ENCODE measurements at places on chromosomes 11 and 22.
A peak's percentile ranks its signal among the peaks of the same experiment; 100 is the strongest.

DNA sequence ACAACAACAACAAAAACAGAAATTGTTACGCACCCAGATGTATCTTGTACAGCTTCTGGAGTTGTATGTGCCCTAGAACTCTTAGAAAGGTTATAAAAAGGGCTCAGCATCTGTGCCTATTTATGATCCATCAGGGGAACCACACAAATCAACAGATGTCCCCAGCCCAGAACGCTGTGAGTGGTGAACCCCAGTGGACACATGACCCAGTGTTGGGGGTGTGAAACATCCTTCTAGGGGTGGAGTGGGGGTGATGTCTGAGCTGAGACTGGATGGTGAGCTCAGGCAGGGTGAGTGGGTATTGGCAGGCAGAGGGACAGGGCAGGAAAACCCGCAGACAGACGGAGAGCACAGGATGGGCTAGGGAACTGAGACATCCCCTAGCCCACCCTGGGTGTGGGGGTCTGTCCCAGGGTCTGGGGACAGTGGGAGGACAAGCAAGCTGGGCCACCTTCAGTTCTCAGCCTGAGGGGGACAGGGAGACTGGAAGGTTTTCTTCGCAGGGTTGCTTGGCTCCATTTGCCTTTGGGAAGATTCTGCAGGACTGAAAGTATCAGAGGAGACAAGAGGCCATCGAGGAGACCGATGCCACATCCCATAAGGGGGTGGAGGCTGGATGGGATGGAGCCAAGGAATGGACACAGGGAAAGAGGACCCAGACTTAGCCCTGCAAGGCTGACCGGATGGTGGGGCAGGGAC, 5.8 kb upstream of the EMID1 start:
- H3K27ac ChIP-seq: no peak overlapping the region
- no peaks in the 10 kb centered on the region for H3K4me1 ChIP-seq
- no peaks in the 10 kb centered on the region for H3K36me3 ChIP-seq
- DNase-seq: no peak

DNA sequence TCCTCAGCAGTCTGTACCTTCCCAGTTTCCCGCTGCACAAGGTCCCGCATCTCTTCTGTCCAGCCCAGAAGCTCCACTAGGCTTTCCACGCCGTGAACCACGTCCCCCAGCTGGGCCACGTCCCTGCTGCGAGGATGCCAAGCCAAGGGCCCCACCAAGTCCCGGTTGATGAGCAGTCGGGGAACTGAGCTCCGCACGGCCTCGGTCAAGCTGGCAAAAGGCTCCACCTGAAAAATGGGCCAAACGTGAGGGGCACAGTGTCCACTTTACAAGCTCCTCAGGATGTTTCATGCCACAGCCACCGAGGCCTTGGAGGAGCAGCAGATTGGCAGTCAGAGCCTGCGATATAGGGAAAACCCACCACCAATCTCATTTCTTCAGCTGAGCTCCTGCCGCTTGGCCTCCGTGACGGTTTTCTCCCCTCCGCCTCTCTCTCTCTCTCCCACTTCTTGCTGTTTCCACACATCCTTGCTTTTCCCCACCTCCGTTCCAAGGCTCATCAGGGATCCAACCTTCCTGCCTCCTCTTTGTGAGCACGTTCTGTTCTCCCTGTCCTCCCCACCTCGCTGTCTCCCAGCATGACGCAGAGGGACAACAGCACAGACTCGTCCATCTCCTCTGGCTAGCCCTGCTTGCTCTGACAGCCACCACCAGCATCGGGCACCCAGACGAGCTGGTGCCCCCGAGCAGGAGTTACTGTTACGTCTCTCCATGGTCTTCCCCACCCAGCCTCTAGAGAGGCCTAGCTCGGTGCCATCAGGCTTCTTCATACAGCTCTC, 11.5 kb downstream of the RIC8A start:
- H3K4me1 ChIP-seq: no peaks in the 10 kb centered on the region
- H3K27me3 ChIP-seq: no peaks in the 10 kb centered on the region
- H3K4me3 ChIP-seq: no peak overlapping the region
- no peak for DNase-seq
- H3K36me3 ChIP-seq: no peaks in the 10 kb centered on the region

GRCh38 chr11:6099577-6099976, 7.9 kb upstream of the OR56B4 start:
- H3K36me3 ChIP-seq: no peaks in the 10 kb centered on the region
- DNase-seq: no peak
- no peak overlapping the region for H3K4me3 ChIP-seq

DNA sequence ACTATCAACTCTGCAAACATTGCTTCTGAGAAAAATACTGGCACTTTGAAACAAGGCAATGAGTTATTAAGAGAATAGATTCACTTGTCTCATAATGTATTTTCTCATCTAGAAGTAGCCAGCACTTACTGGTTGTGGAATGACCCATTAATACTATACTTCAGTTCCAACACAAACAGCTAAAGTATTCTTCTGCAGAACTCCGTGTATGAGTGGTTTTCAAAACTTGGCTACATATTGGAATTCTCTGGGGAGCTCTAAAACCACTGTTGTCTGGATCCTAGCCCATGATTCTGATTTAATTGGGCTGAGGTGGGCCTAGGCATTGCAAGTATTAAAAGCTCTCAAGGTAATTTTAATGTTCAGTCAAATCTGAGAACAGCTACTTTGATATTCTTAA, 1416.4 kb upstream of the RAG2 start:
- H3K27me3 ChIP-seq: no peaks in the 10 kb centered on the region
- H3K4me1 ChIP-seq: no peaks in the 10 kb centered on the region
- no peaks in the 10 kb centered on the region for H3K36me3 ChIP-seq

GRCh38 chr11:130429120-130429681, 792 bp upstream of the ADAMTS8 start:
- peaks cover 2% of the 10 kb centered on the region for H3K4me1 ChIP-seq
- H3K27ac ChIP-seq: no peak overlapping the region

- no peak for DNase-seq
- H3K4me3 ChIP-seq: no peak overlapping the region
- H3K27ac ChIP-seq: no peak overlapping the region
- H3K27me3 ChIP-seq: no peaks in the 10 kb centered on the region
- peaks cover 1% of the 10 kb centered on the region for H3K4me1 ChIP-seq
Observed at GRCh38 chr11:111612224-111612623, 10.0 kb downstream of the SIK2 start.

- peaks cover 26% of the 10 kb centered on the region for H3K4me1 ChIP-seq
- H3K27ac ChIP-seq: peak overlapping the region; percentile 12
- H3K4me3 ChIP-seq: no peak overlapping the region
- H3K27me3 ChIP-seq: no peaks in the 10 kb centered on the region
Observed at GRCh38 chr11:328012-328411, 7.4 kb upstream of the IFITM3 start.

DNA sequence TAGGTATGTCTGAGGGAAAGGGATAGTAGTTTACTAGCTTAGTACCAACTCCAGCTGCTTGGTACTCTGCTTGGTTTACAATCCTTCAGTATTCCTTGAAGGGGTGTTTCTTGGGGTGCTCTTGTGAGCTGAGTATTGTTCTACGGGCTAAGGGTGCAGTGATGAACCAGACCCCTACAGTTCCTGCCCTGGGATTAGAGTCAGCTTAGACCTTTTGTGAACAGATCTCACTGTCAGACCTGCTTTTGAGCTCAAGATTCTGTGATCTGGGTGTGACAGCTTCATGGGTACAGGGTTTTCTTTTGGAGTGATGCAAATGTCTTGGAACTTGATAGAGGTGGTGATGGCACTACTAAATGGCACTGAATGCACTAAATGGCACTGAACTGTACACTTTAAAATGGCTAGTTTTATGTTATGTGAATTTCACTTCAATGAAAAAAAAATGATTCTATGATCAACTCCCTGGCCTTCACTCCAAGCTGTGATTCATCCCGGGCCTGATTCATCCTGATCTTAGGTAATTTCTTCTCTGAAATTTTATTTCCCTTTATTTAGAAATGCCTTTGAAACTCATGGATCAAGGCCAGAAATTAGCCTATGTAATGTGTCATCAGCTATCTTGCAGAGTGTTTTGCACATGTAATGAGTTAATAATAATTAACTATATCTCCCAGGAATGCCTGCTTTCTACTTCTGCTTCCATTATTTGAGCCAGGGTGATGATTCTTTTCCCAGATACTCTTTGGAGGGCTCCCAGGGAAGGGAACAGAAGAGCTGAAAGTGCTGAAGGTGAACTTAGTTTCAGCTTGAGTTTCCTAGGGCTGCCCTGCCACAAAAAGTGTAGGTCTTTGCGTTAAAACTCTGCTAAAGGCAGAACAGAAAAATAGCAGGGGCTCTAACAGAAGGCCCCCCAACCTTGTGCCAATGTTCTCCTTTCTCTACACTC, 87.9 kb downstream of the NCAM1 start:
- no peaks in the 10 kb centered on the region for H3K27me3 ChIP-seq
- no peaks in the 10 kb centered on the region for H3K36me3 ChIP-seq
- H3K27ac ChIP-seq: no peak overlapping the region
- DNase-seq: no peak
- no peak overlapping the region for H3K4me3 ChIP-seq

DNA sequence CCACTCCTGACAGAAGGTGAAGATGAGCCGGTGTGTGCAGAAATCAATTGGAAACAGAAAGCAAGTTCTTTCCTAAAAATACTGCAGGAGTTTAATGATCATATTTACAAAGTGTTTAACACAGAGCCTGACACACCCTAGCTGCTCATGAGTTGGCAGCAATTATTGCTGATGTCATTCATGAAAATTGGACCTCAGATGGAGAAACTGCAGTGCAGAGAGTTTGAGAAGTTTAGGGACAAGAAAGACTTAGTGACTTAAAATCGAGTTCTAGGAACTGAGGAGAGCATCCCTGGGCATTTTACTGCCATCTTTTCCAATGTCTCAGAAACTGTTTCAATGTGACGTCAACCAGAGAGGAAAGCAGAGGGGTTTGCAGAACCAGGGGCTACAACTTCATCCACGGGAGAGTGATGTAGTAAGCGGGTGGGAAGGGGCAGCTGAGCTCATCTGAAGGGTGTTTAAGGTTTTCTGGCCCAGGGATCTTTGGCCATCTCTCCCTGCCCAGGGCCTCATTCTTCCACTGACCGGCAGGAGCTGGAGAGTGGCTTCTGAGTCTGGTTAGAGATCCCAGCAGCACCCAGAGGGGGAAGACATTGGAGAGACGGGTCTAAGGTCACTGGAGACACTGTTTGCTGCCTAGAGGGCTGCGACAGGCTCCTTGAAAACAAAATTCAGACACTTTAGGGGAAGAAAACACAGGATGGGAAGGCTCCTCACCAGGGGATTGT, 21.1 kb upstream of the IGLL5 start:
- no peak for DNase-seq
- no peak overlapping the region for H3K27ac ChIP-seq
- no peak overlapping the region for H3K4me3 ChIP-seq
- no peaks in the 10 kb centered on the region for H3K36me3 ChIP-seq
- no peaks in the 10 kb centered on the region for H3K4me1 ChIP-seq
- no peaks in the 10 kb centered on the region for H3K27me3 ChIP-seq

DNA sequence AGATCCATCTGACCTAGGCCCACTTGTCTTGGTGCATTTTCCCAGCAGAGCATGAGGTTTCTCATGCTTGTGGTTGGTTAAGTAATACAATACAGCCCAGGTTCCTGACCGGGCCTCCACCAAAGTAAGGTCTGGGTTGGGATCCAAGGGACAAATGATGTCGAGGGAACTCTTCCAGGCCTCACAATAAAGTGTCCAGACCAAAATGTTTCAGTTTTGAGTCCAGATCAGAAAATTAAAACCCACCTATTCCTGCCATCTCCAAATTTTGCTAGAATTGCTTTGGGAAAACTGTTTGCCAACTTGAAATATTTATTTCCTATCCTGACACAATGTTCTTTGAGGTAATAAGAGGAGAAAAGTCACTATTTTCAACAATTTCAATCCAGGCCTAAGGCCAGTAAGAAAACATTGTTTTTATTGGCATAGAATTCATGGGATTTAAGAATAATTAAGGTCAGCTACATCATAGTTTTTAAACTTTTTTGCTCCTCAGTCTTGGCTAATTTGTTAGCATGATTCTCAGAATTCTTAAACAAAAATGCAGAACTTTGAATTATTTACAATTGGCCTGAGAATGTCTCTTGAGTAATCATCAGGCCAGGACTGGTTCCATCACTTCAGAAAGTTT, 51.4 kb downstream of the ME3 start:
- H3K36me3 ChIP-seq: no peaks in the 10 kb centered on the region
- peak overlapping the region; percentile 45 for H3K27ac ChIP-seq
- no peak for DNase-seq
- no peak overlapping the region for H3K4me3 ChIP-seq

DNA sequence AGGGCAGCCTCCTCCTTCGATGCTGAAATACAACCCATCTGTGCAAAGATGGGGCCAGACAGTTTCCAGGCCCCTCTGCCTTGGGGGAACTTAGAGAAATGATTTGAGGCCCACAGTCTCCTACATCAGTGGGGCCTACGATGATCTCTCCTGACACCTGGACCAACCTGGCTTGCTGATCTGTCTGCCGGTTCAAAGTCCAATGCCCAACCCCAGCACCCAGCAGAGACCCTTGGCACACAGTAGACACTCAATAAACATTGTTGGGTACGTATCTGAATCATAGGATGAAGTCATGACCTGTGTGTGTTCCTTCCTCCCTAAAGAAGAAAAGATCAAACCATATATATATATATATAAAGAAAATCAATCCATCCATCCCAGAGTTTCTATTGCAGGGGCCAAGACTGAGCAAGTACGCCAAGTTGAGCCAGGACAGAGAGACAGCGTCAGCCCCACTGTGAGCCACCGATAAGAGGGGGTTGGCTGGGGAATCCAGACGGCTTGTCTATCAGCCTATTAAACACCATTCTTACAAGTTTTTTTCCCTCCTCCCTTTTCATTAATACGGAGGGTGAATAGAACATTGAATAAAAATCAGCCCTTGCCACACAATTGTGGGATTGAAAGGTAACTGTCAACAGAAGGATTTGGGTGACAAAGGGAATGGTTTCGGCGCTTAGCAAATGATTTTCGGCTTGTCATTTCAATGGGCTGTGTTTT, 244.1 kb downstream of the MN1 start:
- no peak for DNase-seq
- H3K4me3 ChIP-seq: no peak overlapping the region
- H3K27me3 ChIP-seq: no peaks in the 10 kb centered on the region
- peaks cover 6% of the 10 kb centered on the region for H3K4me1 ChIP-seq

DNA sequence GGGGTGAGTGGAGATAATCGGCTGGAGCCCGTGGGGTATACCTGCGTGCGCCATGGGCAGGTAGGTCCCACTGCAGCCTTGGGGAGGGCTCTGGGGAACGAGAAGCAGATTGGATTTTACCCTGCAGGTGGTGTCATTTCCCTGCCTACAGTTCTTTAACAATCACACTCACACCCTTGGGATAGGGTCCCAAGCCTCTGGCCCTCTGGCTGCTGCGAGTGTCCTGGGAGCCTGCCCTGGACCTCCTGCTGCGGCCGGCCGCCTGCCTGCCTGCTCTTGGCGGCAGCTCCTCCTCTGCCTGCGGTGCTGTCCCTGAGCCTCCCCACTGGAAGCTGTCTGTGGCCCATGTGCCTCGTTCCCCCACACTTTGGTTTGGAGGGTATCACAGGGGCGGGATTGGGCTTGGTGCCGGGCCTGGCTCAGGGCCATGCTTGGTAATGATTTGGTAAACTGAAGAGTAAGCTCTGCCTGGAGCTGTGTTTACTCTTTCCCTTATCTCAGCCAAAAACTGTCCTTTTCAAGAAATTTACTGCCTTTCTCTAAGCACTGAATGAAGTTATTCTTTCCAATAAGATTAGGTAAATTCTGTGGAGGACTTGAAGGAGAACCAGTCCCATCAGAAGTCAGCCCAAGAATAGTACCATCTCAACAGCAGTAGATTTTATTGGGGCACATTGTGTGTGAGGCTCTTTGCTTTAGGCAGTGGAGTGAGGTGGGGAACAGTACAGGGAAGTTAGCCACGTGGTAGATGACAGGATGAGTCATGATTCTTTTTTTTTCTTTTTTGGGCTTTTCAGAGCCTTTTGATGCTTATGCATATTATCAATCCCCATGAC, 53.7 kb downstream of the TBC1D22A start:
- H3K27ac ChIP-seq: no peak overlapping the region
- H3K36me3 ChIP-seq: no peaks in the 10 kb centered on the region
- no peak for DNase-seq
